Renal cortex interstitium (tissue), 15 donors: ENCODE measurements at places on chromosomes 2 and 18.

GRCh38 chr2:218717262-218717661 is 6.6 kb downstream of the TTLL4 start:
- no peak for DNase-seq

DNA sequence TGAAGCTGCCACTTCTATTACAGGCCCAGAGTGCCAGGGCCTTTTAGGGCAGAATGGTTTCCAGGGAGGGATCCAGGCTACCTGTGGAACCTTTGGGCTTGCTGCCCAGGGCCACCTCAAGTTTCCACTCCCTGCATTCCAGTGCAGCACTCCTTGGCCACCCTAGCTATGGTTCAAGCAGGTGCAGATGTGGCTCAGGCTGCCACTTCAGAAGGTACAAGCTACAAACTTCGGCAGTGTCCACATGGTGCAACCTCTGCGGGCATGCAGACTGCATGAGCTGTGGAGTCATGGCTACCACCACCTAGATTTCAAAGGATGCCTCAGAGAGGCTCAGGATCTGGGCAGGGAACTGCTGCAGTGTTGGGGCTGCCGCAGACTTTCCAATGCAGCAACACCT is 248.1 kb upstream of the UBE2E3 start:
- no peak for DNase-seq

DNA sequence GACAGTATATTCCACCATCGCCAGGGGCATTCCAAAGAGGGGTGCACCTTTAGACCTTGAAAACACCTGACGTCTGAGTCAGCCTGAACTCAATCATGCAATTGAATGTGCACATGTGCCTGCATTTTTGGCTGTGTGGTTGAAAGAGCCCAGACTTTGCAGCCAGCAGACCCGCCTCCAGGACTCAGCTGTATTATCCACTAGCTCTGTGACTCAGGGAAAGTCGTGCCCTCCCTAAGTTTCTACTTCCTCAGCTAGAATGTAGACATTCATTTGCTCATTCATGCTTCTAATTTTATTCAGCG is 94.2 kb downstream of the LRRC30 start:
- DNase-seq: no peak

GRCh38 chr18:35158728-35159450 is 81.9 kb upstream of the ZNF397 start:
- no peak for DNase-seq

- DNase-seq: no peak
Measured at GRCh38 chr18:1488957-1489356, 584.3 kb downstream of the ADCYAP1 start.

DNA sequence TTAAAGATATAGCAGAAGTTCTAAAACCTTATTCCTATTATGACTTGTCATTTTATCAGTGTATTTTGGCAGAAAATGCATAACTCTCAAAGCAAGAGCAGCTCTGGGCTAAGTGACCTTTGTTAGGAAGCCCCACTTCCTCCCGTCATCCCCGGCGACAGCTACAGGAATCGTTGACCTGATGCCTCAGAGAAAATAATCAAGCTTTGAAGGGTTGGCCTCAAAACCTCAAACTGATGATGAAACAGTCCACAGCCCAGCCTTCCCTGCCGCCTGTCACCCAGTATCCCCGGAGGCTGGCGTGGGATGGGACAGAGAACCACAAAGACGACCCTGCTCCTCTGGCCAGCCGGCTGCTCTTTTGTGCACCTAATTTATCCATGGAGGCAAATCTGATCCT is 65.3 kb downstream of the KCNF1 start:
- DNase-seq: no peak

DNA sequence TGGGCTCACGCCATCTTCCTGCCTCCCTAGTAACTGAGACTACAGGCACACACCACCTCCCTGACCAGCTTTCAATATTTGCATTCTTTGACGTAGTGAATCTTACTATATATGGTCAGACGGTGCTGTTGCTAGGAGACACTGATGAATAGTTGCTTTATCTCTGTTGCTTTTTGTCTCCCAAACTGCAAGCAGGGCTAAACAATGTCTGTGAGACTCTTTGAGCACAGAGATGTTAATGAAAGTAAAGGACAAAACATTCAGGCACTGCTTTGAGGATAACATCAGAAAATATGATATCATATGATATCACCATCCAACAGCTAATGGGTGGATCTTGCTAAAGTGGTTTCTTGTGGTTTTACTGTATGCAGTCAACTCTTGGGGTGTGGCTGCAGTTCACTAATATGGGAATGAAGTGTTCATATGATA is 43.0 kb downstream of the EMILIN2 start:
- DNase-seq: no peak

DNA sequence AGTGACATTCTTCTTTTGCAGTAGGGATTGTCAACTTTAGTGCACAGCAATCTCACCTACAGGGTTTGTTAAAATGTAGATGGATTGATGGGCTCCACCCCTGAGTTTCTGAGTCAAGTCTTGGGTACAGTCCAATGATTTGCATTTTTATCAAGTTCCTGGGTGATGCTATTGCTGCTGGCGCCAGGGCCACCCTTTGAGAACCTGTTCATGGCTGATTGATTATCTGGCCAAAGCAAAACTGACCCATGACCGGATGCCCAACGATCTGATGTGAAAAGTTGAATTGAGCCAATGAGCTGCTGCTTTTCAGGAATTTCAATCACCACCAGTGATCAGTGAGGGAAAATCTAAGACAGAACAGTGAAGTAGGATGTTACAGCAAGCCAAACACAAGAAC is 675.3 kb downstream of the TMEM182 start:
- DNase-seq: no peak

- peak; percentile 35 for DNase-seq
Measured at GRCh38 chr2:7835693-7836680, 845.9 kb upstream of the ID2 start.

GRCh38 chr2:163664610-163665009 is 71.2 kb downstream of the FIGN start:
- DNase-seq: no peak

DNA sequence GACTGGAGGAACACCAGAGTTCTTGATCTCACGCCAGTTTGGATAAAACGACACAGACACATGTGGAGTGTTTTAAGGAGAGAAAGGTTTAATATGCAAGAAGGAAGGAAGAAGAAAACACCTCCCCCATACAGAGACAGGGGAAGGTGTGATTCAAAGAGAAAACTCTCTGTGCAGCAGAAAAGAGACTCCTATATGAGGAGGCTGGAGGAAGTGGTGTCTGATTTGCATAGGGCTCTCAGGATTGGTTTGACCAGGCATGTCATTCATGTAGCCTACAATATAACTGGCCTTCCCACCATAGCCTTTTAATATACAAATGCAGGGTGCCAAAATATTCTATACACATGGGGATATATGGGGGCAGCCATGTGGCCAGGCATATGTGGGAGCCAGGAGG is 1386.5 kb downstream of the RPIA start:
- no peak for DNase-seq

DNA sequence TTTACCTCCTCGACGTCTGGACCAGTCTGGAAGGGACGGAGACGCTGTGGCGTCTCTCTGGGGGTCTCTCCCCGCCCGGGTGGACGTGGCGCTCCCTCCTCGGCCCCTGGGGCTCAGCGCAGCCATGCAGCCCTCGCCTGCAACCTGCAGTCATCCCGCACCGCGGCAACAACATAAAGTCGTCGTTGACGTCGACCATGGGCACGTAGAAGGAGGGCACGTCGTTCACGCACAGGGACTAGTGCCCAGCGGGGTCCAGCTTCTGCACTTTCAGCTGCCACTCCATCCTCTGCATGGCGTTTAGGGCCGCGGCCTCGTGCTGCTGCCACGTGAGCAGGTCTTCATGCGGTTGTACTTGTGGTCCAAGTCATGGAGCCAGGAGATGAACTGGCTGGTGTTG is 889.6 kb upstream of the LRRTM1 start:
- no peak for DNase-seq

- no peak for DNase-seq
Measured at GRCh38 chr2:124959581-124959980, 934.5 kb downstream of the CNTNAP5 start.

GRCh38 chr2:23330214-23330613 is 54.8 kb upstream of the KLHL29 start:
- DNase-seq: no peak

DNA sequence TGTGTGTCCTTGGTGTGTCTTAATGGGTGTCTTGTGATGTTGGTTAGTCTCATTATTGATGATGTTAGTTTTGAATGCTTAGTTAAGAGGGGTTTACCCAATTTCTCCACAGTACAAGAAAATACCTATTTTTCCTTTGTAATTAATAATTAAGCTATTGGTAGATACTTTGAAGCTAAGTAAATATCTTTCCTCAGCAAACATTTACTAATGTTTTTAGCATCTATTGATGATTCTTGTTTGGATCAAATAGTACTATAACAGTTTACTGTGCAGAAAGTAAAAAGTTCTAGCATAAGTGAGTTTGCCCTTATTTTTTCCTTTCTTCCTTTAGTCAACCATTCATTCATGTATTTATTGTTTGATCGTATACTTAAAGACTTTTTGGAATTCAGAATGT is 19.1 kb downstream of the MAP3K20 start:
- no peak for DNase-seq

DNA sequence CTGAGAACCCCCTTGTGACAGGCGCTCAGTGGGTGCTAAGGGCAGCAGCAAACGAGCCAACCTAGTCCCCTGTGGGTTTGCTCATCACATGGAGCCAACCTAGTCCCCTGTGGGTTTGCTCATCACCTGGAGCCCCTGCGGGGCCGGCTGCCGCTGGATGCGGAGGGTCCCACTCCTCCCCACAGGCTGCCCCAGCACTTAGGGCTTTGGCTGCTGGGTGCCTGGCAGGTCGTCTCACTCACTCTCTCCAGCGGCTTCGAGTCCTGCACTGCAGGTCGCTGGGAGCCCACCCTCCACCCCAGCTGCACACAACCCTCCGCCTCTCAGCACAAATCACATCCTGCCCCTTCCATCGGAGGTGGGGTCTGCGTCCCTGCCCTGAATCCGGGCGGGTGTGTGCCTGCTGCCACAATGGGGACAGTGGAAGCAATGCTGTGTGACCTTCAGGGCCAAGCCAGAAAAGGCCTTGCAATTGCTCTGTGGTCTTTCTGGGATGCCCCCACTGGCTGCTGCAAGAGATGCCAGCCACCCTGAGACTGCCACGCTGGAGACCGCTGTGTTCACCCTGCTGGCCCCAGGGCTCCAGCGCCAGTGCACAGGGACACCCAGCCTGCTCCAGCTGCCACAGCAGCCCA is 248.1 kb upstream of the SALL3 start:
- DNase-seq: no peak

- no peak for DNase-seq
Measured at GRCh38 chr18:5890331-5891183, 4.8 kb downstream of the TMEM200C start.

- no peak for DNase-seq
Measured at GRCh38 chr2:212282671-212283261, 255.8 kb downstream of the ERBB4 start.

DNA sequence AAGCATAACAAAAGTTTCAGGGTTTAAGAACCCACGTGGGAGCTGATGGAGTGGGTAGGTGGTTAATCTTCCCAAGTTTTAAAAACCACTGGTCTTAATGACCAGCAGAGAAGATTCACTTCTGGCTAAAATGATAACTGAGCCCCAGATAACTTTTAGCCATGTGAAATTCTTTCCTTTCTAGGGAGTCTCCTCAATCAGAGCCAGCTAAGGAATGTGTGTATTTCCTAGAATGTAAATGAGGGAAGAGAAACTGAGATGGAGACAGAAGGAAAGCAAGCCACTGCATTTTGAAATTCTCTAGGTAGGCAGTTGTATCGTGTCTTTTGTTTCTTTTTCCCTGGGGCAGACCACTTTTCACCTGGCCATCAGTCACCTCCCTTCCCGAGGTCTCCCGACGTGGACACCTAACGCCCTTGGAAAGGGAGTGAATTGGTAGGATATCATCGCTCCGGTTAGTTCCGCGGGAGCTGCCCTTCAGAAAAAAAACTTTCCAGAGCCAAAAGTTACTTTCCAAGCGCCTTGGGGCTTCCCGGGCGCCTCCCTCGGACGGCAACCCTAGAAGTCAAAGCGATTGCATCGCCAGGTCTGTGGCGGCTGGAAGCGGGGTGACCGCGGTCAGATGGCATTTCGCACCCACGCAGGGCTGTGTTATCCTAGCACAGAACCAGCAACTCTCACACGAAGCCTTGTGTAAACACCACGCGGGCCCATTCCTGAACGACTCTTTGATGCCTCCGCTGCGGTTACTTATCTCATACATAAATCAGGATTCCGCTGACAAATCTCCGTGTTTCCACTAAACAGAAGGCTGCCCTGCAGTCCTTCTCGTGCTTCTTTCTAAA is 1.3 kb downstream of the COLEC12 start:
- DNase-seq: no peak

DNA sequence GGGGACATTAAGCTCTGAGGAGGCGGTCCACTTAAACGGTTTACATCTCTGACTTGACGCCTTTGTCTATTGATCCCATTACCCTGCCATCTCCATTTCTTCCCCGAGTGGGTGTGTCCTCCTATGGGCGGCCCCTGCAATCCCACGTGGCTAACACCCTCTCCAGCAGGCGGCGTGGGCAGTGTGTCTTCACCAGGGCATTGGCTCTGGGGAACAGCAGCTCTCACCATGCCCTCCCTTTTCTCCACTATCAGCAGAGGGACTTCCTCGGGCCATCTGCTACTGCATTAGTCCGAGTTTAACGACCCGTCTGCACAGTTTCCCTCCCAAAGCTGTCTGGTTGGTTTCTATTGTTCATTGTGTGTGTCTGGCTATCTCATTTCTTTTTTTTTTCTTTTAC is 511.9 kb upstream of the NRP2 start:
- no peak for DNase-seq

- DNase-seq: no peak
Measured at GRCh38 chr2:31304816-31305215, 70.9 kb downstream of the EHD3 start.

- no peak for DNase-seq
Measured at GRCh38 chr2:128551435-128551834, 232.8 kb upstream of the HS6ST1 start.

GRCh38 chr2:241150660-241151530 is 628 bp downstream of the PPP1R7 start:
- DNase-seq: no peak
